ENCODE measurements at places on chromosomes 13 and 19. TPM values are rescaled to one million over a fixed set of nuclear protein-coding genes. Genes with fewer than 3 reads are reported as not detected.
A peak's percentile ranks its signal among the peaks of the same experiment; 100 is the strongest.

Gene TPTE2
- not detected for total RNA-seq

Gene KLK2
- total RNA-seq = not detected

DNA sequence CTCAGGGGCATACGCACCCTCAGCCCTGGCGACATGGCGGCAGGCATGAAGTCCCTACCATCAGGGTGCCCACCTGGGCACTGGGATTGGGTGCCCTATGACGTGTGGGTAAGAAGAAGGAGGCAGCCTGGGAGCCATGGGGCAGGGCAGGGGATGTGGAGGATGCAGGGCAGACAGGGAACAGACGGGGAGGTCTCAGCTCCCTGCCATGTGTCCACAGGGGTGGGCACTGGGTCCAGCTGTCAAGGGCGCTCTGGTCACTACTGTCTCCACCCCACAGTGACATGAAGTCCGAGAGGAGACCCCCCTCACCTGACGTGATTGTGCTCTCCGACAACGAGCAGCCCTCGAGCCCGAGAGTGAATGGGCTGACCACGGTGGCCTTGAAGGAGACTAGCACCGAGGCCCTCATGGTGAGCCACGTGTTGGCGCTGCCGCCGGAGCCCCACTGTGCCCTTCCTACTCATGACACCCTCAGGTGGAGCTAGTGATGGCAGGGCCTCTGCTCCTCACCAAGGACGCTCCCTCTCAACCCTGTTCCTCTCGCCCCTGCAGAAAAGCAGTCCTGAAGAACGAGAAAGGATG, 23.2 kb downstream of the TSSK6 start:
- H3K27me3 ChIP-seq = no peaks in the 10 kb centered on the region
- no peak overlapping the region for H3K27ac ChIP-seq
- H3K4me3 ChIP-seq = no peak overlapping the region
- DNase-seq = no peak

DNA sequence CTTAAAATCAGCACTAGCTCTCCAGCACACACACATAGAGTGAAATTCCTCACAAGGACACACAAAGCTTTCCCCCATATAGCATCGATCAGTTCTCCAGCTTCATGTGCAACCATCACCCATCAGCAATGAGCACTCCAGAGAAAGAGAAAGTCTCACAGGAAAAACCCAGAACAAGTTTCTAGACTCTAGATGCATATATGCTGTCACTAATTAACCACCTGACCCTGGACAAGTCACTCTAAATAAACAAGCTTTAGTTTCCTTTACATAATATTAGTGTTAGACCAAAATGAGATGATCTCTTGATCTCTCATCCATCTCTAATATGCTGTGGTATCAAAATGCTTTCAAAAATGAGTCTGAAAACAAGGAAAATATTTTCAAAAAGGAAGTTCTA, 81.2 kb downstream of the TBC1D4 start:
- H3K36me3 ChIP-seq = no peaks in the 10 kb centered on the region
- no peaks in the 10 kb centered on the region for H3K27me3 ChIP-seq

DNA sequence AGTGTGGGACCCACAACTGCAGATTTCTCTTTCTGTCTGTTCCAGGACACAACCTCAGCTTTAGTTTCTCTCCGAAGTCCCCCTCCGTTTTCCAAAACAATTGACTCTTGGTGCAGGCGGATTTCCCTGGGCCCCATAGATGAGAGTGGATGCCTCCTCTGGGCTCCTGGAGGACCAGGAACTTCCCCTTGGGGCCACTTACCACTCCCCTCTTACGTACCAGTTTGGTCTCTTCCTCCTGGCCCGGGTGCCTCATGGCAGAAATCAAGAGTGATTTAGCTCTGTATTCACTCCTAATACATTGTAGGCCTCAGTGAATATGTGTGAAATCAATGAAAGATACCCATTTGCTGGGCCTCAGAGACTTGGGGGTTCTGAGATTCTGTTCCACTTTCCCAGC, 34.4 kb downstream of the PPP2R1A start:
- H3K4me1 ChIP-seq = no peaks in the 10 kb centered on the region
- no peak overlapping the region for H3K4me3 ChIP-seq
- no peak for DNase-seq
- H3K36me3 ChIP-seq = no peaks in the 10 kb centered on the region

- H3K36me3 ChIP-seq = no peaks in the 10 kb centered on the region
- H3K27me3 ChIP-seq = no peaks in the 10 kb centered on the region
- H3K27ac ChIP-seq = no peak overlapping the region
- no peaks in the 10 kb centered on the region for H3K4me1 ChIP-seq
- no peak for DNase-seq
- no peak overlapping the region for H3K4me3 ChIP-seq
These were observed 17.6 kb downstream of the ZNF296 start for GRCh38 chr19:45058622-45059159.

DNA sequence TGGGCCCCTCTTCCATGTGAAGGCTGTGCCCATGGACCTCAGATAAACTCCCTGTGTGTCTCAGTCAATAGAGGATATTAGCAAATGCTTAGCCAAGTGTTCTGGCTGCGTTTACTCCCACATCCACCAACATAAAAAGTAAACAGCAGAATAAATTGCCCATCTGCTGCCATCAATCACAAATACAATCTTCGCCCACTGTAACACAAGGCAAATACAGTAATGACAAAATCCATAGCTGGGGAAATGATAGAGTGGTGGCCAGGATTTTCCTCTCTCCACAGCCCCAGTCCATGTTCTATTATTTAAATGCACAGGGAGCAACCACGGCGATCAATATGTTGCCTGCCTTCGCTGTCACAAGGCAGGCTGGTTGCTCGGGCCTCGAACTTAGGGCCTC, 376.5 kb downstream of the UQCRFS1 start:
- H3K27me3 ChIP-seq = no peaks in the 10 kb centered on the region
- no peak overlapping the region for H3K4me3 ChIP-seq
- H3K27ac ChIP-seq = no peak overlapping the region
- no peak for DNase-seq
- H3K36me3 ChIP-seq = no peaks in the 10 kb centered on the region

DNA sequence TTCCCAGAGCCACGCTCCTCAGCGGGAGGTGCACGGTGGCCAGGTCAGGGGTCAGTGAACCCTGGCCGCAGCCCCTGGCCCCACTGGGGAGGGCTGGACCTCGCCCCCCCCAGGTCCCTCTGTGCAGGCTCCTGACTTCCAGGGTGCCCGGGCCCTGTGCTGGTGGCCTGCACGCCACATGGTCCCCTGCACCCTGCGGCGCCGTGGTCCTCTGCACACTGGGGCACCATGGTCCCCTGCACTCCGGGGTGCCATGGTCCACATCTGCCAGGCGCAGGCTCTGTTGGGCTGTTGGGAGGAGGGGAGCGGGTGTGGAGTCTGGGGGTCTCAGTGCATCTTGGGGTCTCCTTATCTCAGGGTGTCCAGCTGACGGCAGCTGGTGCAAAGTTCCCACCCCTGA, 23.3 kb upstream of the TMEM255B start:
- H3K4me1 ChIP-seq = no peaks in the 10 kb centered on the region
- H3K27me3 ChIP-seq = no peaks in the 10 kb centered on the region
- H3K36me3 ChIP-seq = no peaks in the 10 kb centered on the region

DNA sequence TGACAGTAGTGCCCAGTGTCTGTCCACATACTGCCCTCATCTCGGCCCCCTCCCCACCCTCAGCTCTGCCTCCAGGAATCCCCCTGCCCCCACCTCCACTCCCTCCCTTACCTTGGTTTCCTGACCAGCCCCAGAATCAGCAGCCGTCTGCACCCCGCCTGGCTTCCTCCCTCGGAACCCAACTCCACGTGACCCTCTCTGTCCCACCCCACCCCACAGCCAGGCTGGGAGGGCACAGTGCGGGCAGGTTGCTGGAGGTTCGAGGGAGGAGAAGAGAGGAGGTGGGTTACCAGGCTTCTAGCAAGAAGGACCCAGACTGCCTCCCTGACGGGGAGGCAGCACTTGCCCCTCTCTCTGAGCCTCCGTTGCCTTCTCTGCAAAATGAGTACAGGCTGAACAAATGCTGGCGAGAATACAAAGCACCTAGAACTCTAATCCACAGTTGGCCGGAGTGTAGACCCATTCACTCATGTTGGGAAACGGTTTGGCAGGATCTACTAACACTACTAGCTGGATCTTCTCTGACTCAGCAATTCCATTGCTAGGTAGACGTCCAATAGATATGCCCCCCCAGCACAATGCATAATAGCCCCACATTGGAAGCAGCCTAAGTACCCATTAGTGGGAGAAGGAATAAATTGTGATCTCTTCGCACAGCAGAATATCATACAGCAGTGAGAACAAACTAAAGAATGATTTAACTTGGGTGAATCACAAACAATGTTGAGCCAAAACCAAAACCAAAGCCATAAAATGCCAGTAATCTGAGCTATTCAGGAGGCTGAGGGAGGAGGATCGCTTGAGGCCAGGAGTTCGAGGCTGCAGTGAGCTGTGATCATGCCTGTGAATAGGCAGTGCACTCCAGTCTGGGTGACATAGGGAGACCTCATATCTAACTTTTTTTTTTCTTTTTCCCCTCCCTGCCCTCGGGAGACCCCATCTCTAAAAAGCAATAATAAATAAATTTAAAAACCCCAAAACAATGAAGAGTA, at the start of gene RASAL3:
RASAL3 (minus strand) TSS at position 151 of the 992 bp plus-strand sequence. CDS start 186 bp downstream, outside the sequence.
- no peaks in the 10 kb centered on the region for H3K4me1 ChIP-seq
- no peak for DNase-seq
- no peak within 1 kb of the TSS for H3K27ac ChIP-seq

DNA sequence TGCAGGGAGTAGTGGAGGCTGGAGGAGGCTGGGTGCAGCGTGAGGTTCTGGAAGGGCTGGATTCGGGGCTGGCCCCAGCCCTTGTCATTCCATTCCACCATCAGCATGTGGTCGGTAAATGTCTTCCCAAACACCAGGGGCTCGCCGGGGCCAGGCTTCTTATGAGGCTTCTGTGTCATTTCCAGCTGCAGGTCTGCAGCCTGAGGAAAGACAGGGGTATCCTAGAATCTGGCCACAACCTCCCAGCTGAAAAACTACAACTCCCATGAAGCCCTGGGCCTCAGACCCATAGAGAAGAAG, 4.4 kb downstream of the BCAT2 start:
- H3K4me1 ChIP-seq = no peaks in the 10 kb centered on the region
- H3K27ac ChIP-seq = no peak overlapping the region
- DNase-seq = peak; percentile 61
- H3K27me3 ChIP-seq = no peaks in the 10 kb centered on the region

- no peak overlapping the region for H3K4me3 ChIP-seq
- H3K27ac ChIP-seq = no peak overlapping the region
- no peak for DNase-seq
- H3K36me3 ChIP-seq = no peaks in the 10 kb centered on the region
These were observed 19.2 kb downstream of the GNA11 start for GRCh38 chr19:3113100-3114017.

DNA sequence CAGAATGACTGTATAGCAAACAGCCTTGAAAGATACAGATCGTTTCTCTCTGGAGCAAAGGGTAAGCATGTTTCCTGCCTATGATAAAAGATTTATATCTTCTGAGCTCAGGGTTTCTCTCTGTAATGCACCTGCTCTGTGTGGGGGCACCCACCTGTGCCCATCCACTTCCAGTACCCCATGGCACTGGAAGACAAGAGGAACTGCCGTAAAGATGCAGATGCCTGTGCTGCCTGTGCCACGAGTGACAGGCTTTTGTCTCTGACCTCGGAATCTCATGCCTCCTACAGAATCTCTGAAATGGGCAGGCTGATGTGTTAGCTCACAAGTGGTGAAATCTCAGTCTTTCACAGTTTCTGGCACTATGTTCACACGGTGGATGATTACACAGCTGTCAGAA, 50.3 kb upstream of the ATP11A start:
- H3K27me3 ChIP-seq = no peaks in the 10 kb centered on the region
- H3K4me3 ChIP-seq = no peak overlapping the region
- no peaks in the 10 kb centered on the region for H3K4me1 ChIP-seq
- DNase-seq = no peak

Measured in uterus (tissue), 4 donors.